NB4 (cell line): ENCODE measurements at places on chromosomes 1 and 21.
A peak's percentile ranks its signal among the peaks of the same experiment; 100 is the strongest.

DNA sequence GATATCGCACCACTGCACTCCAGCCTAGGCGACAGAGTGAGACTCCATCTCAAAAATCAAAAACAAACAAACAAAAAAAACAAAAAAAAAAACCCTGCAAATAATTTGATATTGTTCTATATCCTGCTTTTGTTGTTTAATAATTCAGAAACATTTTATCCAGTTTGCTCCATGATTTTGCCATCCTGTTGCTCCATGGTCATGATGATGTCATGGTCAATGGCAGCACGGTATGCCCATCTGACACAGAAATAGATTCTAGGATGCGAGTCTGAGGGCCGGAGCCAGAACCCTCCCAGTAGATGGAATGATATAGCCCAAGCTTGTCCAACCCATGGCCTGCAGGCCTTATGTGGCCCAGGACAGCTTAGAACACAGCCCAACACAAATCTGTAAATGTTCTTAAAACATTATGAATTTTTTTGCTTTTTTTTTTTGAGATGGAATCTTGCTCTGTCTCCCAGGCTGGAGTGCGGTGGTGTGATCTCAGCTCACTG lies 39.8 kb downstream of the EDARADD start:
- no peak for DNase-seq

- no peak for DNase-seq
Measured at GRCh38 chr1:30271401-30272276, 451.7 kb downstream of the MATN1 start.

DNA sequence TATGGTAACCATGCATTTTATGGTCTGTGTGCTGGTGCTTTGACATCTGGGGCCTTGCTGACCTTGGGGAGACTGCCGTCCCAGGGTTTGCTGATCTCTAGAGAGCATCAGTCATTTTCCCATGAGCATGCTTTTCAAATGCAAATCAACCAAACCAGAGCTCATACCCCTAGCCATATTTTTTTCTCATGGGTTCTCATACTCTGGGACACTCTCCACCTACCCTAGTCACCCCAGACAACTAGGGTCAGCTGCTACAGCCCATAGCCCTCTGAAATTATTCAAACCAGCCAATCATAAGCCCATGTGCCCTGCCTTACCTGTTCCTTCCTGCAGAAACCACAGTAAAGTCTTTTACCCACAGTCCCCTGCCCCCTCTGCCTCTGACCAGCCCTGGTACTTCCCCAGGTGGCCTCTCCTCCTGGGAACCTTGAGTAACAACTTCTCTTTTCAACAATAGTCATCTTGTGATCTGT lies 132.0 kb downstream of the MAP3K21 start:
- DNase-seq: no peak

DNA sequence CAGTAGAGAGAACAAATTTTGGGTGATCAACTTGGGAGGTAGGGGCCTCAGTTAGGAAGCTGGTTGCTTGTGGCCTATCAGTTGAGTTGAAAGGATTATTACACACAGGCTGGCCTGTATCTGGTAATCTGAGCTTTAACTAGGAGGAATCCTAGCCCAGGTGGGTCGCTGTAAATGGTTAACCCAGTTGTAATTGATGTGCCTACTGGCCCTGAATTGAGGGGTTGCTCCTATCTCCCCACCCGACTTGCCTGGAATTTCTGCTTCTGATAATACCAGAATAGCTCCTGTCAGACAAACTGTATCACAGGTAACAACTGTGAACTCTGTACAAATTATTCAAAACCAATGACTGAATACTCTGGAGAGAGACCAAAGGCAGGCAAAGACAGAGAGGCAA lies 210.4 kb upstream of the RUNX1 start:
- DNase-seq: no peak

DNA sequence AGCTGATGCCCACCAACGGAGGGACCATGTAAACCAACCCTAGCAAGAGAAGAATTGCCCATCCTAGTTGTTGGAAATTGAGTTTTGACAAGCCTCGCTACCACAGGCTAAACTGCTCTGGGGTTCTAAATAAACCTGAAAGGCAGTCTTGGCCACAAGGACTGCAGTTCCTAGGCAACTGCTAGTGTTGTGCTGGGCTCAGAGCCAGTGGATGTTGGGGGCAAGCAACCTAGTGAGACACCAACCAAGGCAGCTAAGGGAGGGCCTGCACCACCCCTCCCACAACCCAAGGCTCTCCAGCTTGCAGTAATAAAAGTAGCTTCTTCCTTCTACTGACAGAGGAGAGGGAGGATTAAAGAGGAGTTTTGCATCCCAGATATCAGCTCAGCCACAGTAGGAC lies 102.4 kb upstream of the PKN2 start:
- DNase-seq: no peak

DNA sequence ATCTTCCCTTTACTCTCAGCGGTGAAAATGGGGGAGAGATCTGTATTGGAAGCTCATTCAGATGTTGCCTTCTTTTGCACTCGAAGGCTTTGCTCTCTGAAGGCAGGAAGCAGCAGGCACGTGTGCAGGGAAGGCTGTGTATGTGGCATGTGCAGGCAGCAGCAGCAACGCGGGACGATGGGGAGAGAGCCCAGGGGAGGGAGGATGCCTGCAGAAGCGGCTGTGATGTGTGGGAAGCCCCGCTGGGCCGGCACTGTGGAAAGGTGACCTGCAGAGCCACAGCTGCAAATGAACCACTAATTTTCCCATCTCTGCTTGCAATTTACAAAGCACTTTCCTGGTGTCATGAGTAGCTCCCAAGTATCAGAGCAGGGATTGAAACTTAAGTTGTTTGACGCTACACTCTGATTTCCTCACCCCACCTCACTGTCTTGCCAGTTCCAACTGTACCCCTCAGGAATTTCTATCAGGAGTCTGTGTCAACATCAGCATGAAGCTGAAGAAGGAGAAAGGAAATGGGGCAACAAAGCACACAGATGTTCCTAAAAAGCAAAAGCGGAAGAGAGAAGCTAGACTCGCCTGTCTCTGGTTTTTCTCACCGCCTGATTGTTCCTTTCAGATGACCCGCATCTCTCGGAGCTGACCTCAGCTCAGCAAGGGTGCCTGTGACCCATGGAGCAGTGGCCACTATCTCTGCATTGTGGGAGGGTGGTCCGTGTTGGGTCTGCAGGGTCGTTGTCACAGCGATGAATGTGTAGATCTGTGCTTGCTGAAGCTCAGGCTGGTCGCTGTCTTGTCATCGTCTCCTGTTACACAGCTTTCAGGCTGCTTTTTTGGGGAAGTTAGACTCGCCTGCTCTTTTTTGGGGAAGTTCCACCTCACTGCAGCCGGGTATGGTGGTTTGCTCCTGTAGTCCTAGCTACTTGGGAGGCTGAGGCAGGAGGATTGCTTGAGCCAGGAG lies 156.1 kb downstream of the KIF26B start:
- peak; percentile 92 for DNase-seq

- DNase-seq: no peak
Measured at GRCh38 chr1:231951374-231951773, 324.8 kb downstream of the DISC1 start.

- no peak for DNase-seq
Measured at GRCh38 chr1:198232378-198232777, 75.6 kb downstream of the NEK7 start.

GRCh38 chr1:42529724-42530181 lies 66.7 kb downstream of the CCDC30 start:
- DNase-seq: no peak

GRCh38 chr1:58902830-58903513 lies 119.1 kb upstream of the JUN start:
- no peak for DNase-seq

DNA sequence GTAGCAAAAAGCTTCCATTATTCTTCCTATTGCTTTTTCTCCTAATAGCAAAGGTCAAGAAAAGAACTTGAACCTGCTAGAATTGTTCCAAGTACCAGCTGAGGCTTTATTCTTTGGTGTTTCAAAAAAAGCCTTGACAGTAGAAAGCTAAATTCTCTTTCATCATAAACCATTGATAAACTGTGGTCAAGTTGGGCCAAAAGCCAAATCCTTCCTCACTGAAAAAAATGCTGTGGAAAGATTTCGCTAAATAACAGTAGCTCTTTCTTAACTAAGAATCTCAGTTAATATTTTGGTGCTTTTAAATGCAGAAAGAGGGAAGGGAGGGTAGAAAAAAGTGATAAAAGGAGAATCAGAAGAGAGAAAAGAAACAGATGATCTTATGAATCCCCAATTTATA lies 14.0 kb upstream of the JAM2 start:
- no peak for DNase-seq

DNA sequence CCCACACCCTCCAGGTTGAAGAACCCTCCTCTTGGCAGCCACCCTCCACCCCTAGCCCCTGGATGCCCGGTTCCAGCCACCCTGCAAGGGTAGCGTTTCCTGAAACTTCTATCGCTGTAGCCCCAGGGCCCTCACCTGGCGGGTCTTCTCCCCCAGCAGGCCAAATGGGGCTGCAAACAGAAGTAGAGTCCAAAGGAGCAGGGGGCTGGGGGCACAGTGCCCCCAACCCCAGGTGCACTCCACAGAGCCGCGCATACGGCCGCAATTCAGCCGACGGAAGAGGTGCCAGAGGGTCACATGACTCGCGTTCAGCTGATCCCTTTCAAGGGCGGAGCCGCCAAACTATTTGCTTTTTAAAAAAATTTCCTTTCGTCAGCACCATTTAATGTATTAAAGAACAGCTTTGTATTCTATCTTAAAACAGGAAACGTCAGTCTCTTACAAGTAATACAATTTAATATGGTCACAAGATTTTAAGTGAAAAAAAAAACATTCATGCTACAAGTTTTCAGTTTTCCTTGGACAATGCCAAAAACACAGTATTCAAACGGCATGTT lies at the start of gene GLMP:
Gene GLMP (minus strand): TSS at position 289 of the 557 bp plus-strand sequence. CDS start 34 bp downstream, at position 255.
- no peak for DNase-seq

- peak; percentile 40 for DNase-seq
Measured at GRCh38 chr1:186155594-186155993, 219.5 kb downstream of the TPR start.

DNA sequence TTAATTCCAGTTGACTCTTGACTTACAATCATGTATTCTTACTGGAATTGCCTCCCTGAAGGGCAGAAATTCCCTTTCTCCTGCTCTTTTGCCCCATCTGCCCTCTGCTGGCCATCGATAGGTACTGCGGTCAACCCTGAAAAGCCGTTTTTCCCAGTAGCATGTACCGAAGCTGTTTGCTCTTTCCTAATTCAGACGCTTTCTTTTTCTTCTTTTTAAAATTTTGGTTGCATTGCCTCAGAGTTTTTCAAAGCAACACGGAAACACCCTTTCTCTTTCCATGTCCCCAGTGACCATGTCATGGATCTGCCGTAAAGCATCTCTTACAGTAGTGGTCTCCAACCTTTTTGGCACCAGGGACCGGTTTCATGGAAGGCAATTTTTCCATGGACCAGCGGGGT lies 164.2 kb upstream of the C1orf21 start:
- DNase-seq: peak; percentile 42

- no peak for DNase-seq
Measured at GRCh38 chr1:212241501-212241900, 43.7 kb upstream of the PPP2R5A start.

DNA sequence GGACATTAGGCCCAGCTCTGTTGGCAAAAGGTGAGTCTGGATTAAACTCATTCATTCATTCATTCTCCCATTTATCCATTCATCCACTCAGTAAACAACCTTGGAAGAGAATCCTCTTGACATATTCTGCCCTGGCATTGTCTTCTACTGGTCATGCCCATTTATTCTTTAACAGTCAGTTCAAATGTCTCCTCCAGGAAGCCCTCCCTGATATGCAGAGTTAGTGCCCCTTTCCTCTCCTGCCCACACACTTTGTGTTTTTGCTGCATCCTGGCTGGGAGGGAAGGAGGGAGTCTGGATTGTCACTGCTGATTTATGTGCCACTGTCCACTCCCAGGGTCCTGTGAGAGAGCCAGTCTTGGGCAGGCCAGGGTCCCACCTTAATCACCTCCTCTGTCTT lies 600.3 kb downstream of the MATN1 start:
- no peak for DNase-seq

DNA sequence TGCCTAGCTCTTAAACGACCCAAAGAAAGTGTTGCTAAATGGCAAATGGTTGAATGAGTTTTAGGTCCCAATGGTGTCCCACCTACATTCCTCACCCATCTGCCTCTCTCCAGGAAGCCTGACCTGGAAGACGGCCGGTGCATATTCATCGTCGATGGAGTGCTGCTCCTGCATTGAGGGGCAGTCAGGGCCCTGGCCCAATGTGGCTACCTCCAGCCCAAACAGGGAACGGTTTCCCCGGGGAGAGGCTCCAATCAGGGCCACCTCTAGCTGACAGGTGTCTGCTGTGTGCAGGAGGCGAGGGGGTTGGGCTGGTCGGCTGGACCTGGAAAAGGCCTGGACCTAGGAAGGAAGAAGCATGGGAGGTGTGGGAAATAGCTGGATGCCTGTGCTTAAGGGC lies 1.6 kb downstream of the GLMP start:
- no peak for DNase-seq

DNA sequence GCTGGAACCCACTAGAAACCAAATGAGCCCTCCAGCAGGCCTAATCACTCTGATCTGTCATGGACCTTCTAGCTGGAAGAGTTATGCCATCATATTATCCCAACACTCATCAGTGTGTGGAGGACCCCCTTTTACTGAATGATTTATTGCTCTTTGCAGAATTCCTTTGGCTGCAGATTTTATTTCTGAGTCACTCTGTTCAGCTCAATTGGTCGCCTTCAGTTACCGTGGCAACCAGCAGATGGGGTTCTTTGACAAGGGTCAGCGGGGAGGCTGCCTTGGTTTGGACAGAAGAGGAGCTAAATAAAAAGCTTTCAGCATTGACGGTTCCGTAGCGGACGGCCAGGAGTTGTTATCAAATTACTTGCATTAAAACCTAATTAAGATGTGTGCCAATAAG lies 220.1 kb downstream of the SDCCAG8 start:
- DNase-seq: peak; percentile 21

DNA sequence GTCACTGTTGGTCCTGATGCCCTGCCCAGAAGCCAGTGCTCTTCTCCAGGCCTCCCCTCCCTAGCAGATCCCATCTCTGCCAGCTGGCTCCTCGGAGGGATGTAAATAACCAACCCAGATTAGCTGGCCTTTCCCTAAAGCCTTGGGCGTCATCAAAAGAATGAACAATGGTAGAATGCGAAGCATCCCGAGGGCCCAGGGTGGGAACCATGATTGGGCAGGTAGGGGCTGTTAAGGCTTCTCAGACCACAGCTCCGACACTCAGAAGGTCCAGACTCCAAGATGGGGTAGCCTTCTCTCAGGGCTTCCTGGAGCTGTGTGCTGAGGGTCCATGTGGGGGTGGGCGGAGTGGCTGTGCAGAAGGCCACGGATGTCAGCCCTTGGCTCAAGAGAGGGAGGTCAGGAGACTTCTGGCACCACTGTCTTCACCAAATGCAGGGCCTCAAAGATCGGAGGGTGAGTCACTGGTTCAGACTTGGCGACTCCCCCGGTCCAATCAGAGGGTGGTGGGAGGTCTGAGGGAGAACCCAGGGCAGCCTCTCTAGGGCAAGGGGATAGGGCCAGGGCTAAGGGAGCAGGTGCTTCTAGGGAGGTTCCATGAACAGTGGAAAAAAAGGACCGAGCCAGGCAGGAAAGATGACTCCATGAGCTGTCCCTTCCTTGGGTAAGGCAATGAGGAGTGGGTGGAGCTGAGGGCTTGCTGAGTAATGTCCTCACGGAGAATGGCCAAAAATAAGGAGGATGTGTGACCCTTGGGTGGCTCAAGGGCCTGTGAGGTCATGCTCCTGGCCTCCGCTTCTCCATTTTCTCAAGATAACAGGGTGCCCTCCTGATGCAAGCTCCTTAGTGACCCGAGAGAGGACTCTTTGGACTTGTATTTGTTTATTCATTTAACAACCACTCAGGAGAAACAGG lies 58.4 kb upstream of the EPS8L3 start:
- DNase-seq: peak; percentile 74

- DNase-seq: no peak
Measured at GRCh38 chr21:16408280-16408679, 678.5 kb downstream of the USP25 start.
